ENCODE measurements at places on chromosomes 6 and 20. TPM values are rescaled to one million over a fixed set of nuclear protein-coding genes. Genes with fewer than 3 reads are reported as not detected.

Gene SLC17A2
- polyA plus RNA-seq, result not detected

Gene CLPSL2
- not detected for polyA plus RNA-seq

Gene SERPINB1
- 6.5 TPM for polyA plus RNA-seq

Gene MLIP
- polyA plus RNA-seq, result 42.2 TPM

Gene MOCS1
- 12.4 TPM for polyA plus RNA-seq

Gene TREML2
- not detected for polyA plus RNA-seq

Gene HTR1B
- polyA plus RNA-seq, result 0.97 TPM

Gene SEL1L2
- not detected for polyA plus RNA-seq

Gene PLCB1
- polyA plus RNA-seq, result 8.0 TPM

DNA sequence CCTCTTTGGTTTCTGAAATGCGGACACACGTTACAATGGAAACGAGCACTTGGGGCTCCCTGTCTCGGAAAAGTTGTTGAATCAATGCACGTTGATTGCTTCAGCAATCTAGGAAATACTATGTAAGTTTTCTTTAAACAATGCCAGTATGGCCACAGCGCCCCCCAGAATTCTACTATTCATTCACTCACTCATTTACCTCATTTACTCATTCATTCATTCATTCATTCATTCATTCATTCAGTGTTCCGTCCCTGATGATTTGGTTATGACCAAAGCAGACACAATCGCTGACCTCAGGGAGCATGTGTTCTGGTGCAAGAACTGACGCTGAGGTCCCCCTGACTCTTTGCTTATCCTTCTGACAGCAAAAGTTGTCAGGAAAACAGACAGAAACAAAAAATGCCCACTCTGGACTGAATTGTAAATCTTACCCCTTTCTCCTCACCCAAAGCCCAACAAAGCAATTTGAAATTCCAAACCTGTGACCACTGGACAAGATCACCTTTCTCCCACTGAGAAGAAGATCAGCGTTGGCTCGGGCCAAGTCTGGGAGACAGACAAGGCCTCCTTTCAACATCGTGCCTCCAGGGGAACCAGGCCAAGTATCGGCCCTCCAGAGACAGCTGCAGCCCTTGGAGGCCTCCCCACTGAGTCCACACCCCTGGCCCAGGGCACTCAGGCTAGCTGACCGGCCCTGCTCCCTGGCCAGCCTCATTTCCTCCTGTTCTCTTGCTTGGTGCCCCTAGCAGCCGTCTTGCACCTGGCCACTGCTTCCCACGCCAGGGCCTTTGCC, 15.0 kb upstream of the PMEPA1 start:
- DNase-seq, result no peak

GRCh38 chr20:3203315-3204123, 963 bp downstream of the DDRGK1 start:
- DNase-seq, result peak; percentile 20

DNA sequence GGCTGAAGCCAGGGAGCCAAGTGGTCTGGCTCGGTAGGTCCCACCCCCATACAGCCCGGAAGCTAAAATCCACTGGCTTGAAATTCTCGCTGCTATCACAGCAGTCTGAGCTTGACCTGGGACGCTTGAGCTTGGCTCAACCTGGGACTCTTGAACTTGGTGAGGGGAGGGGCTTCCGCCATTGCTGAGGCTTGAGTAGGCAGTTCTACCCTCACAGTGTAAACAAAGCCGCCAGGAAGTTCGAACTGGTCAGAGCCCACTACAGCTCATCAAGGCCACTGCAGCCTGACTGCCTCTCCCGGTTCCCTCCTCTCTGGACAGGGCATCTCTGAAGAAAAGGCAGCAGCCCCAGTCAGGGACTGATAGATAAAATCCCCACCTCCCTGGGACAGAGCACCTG, 1337.7 kb downstream of the HACE1 start:
- no peak for DNase-seq

DNA sequence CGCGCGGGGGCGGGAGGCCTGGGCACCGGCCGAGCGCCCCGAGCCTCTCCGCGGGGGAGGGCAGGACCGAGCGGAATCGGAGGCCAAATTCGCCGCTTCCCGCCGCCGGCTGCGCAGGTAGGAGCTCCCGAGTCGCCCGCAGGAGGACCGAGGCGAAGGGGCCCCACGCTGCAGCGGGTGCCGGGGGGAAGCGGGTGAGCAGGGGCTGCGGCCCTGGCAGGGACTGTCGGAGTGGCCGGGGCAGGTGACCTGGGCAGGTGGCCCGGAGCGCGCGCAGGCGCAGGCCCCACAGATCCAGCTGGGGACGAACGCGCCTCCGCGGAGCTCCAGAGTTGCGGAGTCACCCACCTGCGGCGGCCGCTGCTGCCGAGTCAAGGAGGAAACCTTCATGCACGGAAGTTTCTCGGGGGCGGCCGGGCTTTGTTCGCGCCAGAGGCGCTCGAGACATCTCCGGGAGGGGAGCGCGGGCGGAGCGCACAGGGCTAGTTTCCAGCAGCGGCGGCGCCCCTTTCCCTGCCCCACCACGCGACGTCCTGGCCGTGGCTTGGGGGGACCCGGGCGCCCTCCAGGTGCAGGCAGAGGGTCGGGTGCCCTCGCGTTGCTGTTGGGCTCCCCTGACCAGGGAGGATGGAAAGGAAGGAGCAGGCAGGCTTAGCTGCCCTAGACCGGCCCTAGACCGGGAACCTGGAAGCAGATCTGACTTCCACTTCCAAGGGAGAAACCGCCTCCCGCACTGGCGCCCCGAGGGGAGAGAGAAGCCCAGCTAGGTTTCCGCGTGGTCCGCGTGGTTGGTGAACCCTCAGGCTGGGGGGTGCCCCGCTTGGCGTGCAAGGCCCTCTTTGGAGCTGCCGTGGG, 590 bp downstream of the SLCO4A1 start:
- no peak for DNase-seq

- DNase-seq, result no peak
Measured at GRCh38 chr20:15706719-15707118, 866.5 kb downstream of the KIF16B start.

GRCh38 chr20:5714261-5715041, 35.8 kb upstream of the SHLD1 start:
- peak; percentile 74 for DNase-seq

DNA sequence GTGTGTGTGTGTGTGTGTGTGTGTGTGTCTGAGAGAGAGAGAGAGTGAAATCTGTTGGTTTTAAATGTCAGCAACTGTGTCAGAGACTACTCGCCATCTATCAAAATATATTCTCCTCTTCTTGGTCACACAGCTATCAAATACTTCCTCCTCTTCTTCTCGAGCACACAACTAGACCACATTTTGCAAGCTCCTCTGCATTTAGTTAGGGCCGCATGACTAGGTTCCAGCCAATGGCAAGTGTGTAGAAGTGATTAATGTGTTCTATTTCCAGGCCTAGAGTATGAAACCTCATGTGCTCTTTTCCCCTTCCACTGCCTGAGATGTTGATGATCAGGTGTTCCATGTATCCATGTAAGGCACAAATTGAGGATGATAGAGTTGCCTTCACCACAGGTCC, 278.5 kb upstream of the MARCKS start:
- DNase-seq, result no peak

DNA sequence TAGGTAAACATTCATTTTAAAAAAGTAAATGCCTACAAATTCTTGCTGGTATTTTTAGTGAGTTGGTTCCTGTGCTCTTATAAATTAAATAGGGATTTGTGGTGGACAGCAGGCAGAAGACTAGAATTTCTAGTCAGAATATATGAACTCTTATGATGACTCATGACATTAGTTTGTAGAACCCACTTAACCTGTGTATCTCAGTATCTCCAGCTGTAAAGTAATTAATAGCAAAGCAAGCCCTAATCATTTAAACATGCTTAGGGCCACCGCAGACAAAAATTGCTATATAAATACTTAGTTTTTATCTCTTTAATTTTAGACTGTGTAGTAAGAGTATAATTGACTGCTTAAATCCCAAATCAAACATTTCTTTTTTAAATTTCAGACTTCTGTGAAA, 2.4 kb downstream of the FAM135A start:
- DNase-seq, result no peak

DNA sequence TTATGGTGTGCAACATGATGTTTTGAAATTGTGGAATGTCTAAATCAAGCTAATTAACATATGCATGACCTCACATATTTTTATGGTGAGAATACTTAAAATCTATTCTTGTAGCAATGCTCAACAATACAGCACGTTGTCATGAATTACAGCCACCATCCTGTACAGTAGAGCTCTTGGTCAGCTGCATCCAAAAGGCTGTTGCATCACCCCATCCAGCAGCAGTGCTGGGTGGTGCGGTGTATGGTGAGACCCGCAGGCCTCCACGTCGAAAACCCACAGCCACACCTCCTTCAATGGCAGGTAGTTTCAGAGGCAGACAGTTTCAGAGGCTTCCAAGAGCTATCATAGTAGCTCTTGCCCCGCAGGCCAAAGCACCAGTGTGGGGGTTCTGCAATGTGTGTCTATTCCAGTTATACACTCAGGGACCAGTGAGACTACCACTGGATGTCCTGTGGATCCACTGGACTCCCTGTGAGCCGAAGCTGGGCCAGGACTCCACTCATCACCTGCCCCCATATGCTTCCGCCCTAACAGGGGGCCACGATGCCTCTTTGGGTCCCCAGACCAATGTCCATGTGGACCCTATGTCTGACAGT, 23.4 kb downstream of the PACSIN1 start:
- no peak for DNase-seq

DNA sequence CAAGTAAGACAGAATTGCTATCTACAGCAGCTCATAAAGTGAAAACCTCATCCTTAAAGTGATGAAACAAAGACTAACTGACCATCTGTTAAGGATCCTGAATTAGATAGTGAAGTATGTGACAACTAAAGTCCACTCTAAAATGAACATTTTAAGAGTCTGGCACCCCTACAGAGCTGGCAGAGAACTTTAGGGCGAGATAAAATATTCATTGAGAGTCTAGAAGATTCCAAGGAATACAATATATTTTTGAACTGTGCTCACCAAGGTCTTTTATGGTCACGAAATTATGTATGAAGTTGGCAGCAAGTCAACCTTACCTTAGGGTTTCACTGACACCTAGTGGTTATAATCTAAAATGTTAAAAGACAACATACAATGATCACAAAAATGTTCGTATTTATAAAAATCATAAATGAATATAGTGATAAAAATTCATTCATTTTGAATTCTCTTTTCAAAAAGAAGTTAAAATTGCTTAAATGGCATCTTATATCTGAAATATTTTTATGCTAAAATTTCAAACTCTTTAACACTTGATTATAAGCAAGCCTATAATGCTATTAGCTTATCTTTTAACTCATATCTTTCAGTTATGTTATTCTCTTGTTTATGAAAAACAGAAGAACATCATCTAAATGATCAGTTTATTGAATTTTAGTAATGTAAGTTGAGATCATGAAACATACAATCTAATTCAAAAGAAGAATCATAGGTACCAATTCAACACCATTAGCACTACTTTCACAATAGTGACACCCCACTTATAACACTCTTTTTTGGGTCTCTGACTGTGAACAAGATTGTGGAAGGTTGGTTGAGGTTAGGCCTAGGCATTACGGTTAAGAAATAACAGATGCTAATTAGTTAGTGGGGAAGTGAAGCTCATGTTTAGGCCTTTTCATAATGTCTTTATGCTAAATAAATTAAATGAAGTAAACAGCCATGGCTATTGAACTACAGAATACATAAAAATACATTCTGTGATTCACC, 27.5 kb downstream of the RSPH3 start:
- peak; percentile 77 for DNase-seq

DNA sequence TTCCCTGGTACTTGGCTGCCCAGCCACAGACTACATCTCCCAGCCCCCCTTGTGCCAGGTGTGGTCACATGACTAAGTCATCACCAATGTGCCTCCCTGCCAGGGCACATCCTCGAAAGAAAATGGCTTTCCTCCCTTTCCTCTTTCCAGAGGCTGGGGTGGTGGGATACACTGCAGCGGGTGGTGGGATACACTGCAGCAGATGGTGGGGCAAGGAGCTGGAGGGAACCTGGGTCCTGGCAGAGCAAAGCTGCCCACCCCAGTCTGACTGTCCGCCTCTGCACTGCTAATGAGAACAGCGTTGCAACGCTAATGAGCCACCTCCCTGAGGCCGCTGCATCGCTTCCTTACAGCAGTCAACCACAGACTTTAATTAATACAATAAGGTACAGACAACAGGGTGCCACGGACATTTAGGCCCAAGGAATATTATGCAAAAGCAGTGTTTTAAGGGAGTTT, 125.3 kb downstream of the PREX1 start:
- DNase-seq, result no peak

DNA sequence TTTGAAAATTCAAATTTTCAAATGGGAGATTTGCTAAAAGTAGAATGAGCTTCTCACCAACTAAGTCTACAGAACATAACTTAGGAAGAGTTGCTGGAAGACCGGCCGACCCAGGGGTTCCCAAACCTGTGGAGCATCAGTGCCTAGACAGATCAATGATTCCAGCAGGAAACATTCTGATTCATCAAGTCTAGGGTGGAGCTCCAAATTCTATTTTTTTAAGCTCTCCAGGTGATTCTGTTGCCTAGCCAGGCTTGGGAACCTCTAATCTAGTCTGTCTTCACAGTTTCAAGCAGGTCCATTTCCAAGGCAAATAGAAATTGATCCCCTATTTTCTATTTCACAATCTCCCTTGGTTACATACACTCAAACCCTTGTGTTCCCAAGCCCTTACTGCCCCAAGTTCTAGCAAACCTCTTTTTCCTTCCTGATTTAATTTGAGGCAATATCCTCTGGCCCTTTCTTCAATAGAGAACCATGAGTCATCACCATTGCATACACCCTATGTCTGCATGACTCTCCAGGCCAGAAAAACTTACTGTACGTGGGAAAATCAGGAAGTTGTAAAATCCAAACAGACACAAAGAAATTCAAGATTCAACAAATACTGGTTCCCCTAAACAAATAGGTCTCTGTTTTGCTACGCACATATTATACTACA, 8.9 kb downstream of the ATXN1 start:
- peak; percentile 87 for DNase-seq

GRCh38 chr6:46549155-46549554, 57.9 kb upstream of the RCAN2 start:
- no peak for DNase-seq

DNA sequence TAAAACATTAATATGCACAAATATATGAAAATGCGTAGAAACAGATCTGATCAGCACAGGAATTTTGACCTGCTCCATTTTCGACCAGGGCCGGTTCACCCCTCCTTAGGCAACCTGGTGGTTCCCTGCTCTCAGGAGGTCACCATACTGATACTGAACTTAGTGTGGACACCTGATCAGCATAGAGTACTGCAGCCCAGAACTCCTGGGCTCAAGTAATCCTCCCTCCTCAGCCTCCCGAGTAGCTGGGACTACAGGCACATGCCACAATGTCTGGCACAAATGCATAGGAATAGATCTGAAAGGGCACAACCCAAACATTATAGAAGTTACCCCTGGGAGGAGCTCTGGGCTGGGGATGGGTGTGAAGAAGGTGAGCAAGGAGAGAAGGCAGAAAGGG, 24.7 kb upstream of the DDO start:
- no peak for DNase-seq

Measured in cardiac muscle cell (in vitro differentiated cells and primary cell).